Nephron progenitor cell (in vitro differentiated cells): ENCODE measurements at places on chromosomes 6 and 20.

DNA sequence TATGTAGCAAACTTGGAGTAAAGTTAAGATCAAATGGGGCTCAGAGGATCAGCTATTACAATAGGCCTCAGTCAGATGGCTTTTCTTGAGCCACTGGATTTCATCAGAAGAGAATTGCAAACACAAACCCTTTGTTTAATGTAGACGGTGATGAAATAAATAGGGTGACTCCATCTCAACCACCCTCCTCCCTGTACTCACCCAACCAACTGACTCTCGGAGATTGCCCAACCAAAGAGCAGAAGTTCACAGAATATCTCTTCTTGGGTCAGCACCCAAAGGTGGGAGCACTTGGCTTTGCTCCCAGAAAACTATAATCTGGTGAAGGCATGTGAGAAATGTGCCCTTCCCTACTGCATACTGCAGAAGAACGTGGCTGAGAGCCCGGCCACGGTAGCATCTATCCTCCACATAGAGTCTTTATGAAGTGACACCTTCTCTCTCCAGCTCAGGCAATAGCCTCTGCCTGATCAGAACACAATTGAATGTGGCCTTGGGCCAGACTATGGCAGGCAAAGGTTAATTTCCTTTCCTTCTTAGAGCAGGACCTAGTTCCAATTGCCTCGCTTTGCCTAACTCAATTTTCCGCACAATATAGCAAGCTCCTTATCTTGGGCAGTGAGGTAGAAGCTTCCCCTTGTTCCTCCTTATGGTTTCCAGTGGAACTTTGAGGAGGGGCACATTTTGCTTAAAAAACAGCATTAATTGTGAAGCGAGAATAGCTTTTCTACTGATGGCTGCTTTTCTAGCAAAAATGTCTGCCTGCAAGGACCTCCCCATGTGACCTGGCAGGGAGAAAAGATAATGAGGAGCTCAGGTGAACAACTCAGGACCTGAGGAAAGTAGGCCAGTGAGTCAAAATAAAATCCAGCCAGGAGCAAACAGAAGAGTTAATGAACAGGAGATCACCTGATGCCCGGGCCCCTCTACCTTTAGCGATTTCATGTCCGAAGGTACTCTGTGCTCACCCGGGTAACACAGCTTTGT, 79.4 kb downstream of the GFOD1 start:
- DNase-seq, result no peak

- no peak for DNase-seq
Observed at GRCh38 chr6:113650610-113650979, 206.6 kb upstream of the MARCKS start.

DNA sequence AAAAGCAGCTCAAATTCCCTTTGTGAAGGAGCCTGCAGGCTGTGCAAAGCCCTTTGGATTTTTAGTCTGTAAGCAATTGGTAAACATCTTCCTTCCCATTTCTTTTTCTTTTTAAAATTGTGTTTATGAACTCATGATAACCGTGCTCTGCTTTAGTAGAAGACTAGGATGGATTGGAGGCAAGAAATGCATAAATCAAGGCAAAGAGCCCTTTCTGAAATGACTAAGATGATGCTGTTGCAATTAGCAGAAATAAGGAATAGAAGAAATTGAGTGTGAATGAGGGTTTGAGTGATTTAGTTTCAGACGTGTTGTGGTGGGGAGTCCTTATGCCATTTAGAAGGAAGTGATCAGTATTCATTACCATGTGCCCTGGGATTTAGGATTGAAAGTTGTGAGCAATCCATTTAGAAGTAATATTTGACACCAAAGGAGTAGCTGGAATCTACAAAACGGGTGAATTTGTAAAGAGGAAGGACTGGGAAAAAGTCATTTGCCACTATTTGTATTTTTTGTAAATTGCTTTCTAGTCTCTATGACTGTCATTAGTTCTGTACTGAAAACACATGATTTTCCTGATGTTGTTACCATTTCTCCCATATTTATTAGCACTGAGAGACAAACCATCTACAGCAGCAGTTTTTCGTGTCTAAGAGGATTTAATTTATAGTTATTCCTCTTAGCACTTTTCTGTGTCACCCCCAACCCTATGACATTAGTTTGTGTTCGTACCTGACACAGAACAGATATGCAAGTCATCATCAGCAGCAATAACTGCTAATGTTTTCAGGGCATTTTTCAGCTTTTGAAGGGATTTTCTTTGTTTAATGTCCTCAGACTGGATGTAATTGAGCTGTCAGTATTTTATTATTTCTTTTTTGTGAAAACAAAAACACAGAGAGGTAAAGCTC, 265.0 kb downstream of the UTRN start:
- DNase-seq, result no peak

- no peak for DNase-seq
Observed at GRCh38 chr20:63117661-63118302, 98.1 kb downstream of the YTHDF1 start.

DNA sequence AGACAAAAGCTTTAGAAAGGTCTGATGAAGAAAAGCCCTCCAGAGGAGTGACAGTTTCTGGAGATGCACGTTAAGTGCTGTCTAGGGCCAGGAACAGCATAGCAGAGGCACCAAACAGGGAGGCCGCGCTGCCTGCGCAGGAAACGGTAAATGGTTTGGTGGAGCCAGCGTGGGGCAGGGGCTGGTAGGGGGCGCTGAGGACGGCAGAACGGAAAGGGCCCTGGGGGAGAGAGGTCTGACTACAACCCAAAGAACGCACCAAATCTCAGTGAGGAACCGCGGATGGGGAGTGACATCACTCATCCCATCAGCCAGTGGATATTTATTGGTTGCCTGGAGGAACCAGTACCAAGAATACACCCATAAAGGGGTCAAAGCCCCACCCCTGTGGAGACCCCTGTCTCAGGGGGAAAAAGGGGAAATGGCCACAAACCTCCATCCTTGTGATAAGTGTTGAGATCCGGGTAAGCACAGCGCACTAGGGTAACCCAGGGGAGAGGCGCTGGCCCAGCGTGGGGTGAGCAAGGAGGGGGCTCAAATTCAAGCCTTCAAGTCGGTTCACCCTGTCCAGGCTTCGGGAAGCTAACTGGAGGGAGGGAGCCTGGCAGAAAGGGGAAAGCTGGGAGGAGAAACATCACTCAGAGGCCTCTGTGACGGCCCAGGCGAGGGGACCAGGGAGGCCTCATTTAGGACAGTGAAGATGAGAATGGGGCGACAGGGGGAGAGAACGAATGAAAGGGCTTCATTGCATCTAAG, 249.2 kb upstream of the QKI start:
- DNase-seq, result no peak

DNA sequence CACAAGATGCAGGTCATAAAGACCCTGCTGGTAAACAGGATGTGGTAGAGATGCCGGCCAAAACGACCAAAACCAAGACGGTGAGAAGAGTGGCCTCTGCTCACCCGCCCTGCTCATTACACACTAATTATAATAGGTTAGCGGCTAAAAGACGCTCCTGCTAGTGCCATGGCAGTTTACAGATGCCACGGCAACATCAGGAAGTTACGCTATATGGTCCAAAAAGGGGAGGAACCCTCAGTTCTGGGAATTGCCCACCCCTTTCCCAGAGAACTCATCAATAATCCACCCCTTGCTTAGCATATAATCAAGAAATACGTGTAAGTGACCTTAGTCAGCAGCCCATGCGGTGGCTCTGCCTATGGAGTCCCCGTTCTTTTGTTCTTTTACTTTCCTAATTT, 17.6 kb downstream of the BHLHE23 start:
- no peak for DNase-seq

- no peak for DNase-seq
Observed at GRCh38 chr6:14665827-14666724, 548.5 kb downstream of the CD83 start.

DNA sequence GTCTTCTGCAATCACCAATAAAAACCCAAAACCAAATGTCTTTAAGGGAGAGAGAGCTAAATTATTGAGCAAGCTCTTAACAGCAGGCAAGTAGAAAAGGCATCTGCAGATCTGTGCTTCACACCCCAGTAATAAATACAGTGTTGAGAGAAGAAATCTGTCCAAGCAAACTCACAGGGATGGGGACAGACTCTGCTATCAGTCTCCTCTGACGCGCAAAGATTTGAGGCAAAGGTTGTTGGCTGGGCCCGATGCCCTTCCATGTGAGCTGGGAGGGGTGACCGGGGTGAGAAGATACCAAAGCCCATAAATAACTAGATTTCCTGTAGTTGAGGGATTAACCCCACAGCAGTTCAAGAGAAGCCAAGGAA, 315.2 kb upstream of the SOX4 start:
- no peak for DNase-seq

DNA sequence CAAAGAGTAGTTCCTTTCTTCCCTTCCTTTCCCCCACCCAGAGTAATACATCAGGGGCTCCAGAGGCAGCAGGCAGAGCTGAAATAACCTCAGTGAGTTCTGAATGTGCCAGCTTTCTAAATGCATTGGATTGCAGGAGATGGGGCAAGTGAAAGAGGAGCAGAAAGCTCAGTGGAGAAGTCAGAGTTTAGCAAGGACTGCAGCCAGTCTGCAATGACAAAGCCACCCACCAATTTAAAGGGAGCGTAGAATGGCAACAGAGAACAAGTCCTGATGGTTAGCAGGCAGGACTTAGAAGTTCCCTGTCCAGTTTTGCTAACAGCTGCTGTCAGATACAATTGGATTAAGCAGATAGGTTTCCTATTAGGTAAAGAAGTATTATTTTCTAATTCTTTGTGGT, 203.4 kb upstream of the RIN2 start:
- no peak for DNase-seq

- DNase-seq, result no peak
Observed at GRCh38 chr6:81909162-81909561, 156.7 kb upstream of the TENT5A start.

DNA sequence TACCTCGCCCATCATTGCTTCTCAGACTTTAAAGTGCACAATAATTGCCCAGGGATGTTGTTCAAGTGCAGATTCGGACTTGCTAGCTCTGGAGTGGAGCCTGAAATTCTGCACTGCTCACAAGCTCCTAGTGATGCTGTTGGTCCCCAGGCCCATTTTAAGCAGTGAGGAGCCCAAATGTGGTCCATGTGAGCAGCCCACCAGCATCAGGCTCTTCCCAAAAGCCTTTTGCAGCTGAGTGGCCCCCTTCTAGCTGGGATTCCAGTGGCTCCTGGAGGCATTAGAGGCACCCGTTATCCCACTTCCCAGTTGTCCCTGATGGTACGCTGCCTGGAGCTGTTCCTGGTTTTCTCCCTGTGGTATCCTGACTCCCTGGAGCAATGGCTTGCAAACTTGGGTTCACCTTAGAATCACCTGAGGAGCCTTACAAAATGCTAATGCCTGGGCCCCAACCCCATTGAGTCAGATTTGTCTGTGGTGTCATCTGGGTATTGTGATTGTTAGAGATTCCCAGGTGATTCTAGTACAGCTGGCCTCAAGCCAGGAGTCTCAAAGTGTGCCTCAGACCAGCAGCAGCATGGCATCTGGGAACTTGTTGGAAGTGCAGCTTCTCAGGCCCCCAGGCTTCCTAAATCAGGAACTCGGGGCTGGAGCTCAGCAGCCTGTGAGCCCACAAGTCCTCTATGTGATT, 186.9 kb upstream of the SLC24A3 start:
- no peak for DNase-seq

- DNase-seq, result no peak
Observed at GRCh38 chr20:56417402-56417801, 5.3 kb downstream of the CASS4 start.

DNA sequence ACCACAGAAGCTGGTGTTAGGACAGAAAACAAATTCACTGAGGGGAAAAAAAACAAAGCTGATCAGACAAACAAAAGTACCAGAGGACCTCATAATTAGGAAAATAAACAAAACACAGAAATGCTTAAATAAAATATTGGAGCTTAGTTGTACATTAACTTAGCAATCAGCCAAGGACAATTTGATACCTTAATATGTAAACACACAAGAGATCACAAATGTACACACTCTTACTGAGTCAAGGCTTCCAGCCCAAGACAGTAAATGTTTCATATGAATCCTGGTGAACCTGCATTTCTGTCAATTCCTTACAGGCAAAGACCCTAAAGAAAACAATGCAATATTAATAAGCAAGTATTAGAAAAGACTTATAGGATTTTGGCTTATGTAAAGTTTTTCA, 62.0 kb upstream of the SPTLC3 start:
- no peak for DNase-seq

GRCh38 chr20:62827311-62828038, 10.6 kb downstream of the COL9A3 start:
- no peak for DNase-seq

DNA sequence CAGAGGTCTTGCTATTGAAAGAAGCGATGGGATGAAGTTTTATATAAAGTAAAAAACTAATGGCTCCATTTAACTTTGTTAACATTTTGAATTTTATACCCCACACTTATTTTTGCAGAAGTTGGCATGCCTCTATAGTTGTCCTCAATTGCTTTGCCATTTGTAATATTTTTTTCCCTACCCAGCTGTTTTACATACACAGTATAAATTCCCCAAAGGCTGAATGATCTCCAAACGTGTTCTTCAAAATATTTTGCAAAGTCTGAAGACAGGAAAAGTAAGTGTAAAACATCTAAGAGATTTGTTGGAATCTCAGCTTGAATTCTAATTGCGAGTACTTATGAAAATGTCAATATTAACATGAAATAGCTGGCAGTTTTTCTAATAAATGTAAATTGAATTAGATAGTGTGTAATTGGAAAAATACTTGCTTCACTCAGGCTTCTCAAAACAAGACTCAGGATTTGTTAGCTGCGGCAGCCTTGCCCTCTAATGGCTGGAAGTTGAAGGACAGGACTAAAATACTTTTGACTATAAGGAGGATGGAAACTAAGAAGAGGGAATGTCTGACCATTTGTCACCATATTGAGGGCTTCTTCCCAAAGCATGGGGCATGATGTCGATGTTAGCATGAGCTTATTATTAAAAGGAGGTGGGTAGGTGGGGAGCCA, 226.8 kb downstream of the UST start:
- peak; percentile 15 for DNase-seq

DNA sequence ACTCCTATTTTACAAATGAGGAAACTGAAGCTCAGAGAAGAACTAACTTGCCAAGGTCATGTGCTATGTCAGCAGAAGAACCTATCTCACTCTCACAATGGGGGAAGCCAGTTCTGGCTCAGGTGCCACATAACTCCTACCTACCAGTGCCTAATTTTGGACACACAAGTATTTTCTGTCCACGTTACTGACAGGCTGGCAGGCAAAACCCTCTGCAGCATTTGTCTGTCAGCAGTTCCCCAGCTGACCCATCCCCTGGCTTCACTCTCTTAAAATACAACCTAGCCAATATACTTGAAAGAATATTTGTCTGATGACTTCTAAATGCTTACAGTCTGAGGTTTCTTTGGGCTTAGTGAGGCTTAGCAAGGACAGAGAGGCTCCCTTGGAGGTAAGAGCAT, 15.5 kb downstream of the GSS start:
- DNase-seq, result no peak

GRCh38 chr6:46465294-46466165, 25.7 kb downstream of the RCAN2 start:
- no peak for DNase-seq

- DNase-seq, result no peak
Observed at GRCh38 chr20:60446267-60447111, 488.3 kb downstream of the CDH26 start.

GRCh38 chr6:88145298-88145963, 20.7 kb downstream of the CNR1 start:
- DNase-seq, result no peak

GRCh38 chr6:21375151-21376116, 218.1 kb upstream of the SOX4 start:
- no peak for DNase-seq
